Hypothalamus (tissue), 51 donors: ENCODE measurements at places on chromosomes 7 and 10.
A peak's percentile ranks its signal among the peaks of the same experiment; 100 is the strongest.

- peak; percentile 99 for DNase-seq
These were observed at the start of the genes DOCK4 and ZNF277 for GRCh38 chr7:112206238-112206990. TSS of gene DOCK4 (minus strand) at chr7:112206399. CDS start at chr7:112206138, 261 bp downstream. TSS of gene ZNF277 (plus strand) at chr7:112206695. CDS start at chr7:112206717, 22 bp downstream.

- DNase-seq = no peak
These were observed 108.7 kb upstream of the DGKB start for GRCh38 chr7:15011289-15011688.

DNA sequence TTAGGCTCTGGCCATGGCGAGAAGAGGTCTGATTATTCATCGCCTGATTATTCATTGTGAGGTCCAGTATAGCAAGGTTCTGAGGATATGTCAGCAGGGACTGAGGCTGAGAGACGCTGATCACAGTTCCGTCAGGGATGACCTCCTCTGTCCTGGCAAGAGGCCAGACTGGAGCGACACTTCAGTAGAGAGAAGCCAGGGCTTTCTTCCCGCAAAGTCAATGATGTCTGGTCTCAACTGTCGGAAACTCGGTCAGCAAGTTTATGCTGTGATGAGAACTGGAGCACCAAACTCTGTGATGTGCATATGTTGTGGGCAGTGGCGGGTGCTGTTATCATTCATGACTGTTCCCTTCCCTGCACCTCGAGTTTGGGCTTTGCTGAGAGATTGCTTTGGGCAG is 29.0 kb upstream of the GNA12 start:
- no peak for DNase-seq

- no peak for DNase-seq
These were observed 30.8 kb downstream of the OTUD1 start for GRCh38 chr10:23469596-23470237.

GRCh38 chr10:34292194-34292565 is 522.9 kb downstream of the PARD3 start:
- DNase-seq = no peak

DNA sequence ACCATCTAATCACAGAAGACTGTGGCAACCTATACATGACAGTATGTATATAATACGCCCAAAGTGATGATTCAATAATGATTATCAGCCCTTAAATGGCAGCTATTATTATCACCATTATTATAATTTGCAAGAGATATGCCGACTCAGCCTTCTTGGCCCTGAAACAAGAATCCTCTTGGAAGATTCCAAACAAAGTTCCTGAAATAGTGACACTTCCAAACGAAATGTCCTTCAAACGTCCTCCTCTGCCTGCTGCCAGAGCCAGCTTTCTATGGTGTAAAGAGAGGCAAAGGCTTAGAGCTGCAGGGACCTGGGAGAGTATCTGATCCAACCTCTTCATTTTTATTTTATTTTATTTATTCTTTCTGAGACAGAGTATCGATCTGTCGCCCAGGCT is 36.0 kb downstream of the NRAP start:
- DNase-seq = no peak

GRCh38 chr7:46681865-46682503 is 760.9 kb upstream of the IGFBP3 start:
- DNase-seq = no peak

DNA sequence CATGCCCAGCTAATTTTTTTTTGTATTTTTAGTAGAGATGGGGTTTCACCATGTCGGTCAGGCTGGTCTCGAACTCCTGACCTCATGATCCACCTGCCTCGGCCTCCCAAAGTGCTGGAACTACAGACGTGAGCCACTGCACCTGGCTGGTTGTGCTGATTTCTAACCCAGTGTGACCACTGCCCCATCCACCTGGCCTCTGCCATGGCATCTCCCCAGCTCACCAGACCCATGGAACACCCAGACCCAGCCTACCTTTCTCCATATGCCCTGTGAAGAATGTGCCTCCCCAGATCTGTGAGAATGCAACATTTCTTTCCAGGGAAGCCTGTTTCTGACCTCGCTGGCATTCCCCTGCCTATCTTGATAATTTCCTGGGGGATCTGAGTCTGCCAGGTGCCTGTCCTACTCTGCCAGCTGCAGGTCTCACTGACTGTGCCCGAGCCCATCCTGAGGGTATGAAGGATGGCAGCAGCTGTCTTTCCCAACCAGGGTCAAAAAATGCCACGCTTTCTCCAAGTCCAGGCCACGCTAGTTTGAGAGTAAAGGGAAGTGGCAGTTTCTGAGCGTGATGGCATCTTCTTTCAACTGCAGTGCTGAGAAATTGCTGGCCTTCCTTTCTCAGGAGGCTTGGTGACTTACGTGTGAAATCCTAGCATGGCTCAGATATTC is 324.4 kb upstream of the ZNF32 start:
- no peak for DNase-seq

GRCh38 chr10:124576526-124577420 is 115.2 kb downstream of the LHPP start:
- DNase-seq = no peak
